ENCODE measurements at places on chromosomes 11 and 22. TPM values are rescaled to one million over a fixed set of nuclear protein-coding genes. Genes with fewer than 3 reads are reported as not detected.

- DNase-seq: no peak
These were observed 38.6 kb downstream of the CEP164 start for GRCh38 chr11:117366248-117366647.

TMEM86A gene
- total RNA-seq: 0.53 TPM

STK33 gene
- 2.0 TPM for total RNA-seq

DNA sequence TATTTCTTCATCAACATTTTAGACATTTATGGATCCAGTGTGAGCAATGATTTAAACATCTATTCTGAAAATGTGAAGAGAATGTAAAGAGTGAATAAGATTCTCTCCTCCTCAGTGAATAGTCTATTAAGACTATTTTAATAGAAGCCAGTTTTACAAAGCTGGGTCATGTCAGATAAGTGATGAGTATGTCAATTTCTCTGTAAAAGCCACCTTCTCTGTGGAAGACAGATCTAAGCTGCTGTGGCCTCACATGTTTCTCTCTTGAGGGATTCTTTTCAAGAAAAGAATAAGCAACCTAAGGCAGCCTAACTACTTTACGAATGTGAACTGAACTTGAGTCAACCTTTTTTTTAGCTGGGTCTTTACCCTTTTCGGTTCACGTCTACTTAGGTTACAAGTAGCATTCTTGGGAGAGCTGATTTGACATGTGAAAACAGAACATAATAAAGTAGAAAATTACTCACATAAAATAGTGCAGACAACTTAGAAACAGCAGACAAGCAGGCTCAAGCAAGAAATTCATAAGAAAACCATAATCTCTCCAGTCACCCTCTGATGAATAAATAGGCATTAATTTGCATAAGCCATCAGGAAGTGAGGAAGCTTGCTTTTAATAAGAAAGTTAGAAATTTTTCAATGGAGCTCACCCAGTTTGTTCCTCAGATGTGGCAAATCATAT lies 9.9 kb downstream of the CTSC start:
- DNase-seq: no peak

All from Peyer's patch (tissue), 4 donors.